ENCODE measurements at places on chromosomes 6 and 20.

DNA sequence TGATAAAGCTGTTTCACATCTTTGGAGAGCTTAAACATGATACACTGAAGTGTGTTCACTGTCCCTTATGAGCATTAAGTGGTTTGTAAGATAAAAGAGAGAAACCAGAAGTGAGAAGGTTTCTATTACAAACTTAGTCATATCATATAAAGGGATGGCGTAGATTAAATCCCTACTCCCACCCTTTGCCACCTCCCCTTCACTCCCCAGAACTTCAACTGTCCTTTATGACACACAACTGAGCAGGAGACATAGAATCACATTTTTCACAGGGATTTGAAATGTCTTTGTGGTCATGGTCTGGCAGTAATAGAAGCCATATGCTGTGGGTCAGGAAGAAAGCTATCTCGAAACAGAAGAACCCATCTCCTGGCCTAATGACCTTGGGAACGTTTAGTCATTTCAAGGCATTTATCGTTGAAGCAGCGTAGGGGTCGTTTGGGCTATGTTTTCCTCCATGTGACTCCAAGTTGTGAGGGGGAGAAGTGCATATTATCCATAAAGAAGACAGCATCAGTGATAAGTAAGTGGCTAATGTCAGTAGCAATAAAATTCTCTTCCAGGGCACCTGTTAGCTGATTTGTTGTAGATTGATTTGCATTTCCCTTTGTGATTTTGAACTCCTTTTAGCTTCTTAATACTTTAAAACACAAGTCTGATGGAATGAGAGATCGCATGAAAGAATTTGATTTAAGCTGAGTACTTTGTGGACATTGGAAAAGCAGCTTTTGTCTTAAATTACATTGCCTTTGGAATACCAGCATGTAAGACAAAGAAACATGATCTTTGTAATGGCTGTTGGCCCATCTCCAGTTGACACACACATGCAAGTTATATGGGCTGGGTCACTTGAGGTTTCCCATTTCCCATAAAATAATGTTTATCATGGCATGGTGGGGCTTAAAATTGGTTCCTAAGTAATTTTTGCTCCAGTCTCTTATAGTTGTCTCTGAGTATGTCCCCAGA is 501.5 kb upstream of the FLRT3 start:
- no peak for DNase-seq

- peak; percentile 57 for DNase-seq
Measured at GRCh38 chr6:79869600-79870084, 77.7 kb downstream of the ELOVL4 start.

DNA sequence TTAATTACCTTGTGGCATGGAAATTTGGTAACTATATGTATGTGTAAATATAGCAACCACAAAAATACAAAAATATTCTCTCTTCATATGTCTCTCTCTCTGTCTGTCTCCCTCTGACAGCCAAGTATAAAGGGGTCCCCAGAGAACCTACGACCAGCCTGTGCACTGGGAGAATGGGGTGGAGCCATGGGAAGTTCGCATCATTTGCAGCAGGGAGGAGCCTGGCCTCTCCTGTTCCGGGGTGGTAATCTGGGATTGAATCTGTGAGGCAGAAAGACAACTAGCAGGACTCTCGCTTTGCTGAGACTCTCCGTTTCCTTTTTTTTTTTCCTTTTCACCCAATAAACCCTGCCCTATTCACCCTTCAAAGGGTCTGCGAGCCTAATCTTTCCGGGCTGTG is 1109.1 kb downstream of the HACE1 start:
- no peak for DNase-seq

- DNase-seq, result no peak
Measured at GRCh38 chr6:143877584-143878271, 13.5 kb downstream of the ZC2HC1B start.

GRCh38 chr20:6562111-6562510 is 205.4 kb upstream of the BMP2 start:
- no peak for DNase-seq

DNA sequence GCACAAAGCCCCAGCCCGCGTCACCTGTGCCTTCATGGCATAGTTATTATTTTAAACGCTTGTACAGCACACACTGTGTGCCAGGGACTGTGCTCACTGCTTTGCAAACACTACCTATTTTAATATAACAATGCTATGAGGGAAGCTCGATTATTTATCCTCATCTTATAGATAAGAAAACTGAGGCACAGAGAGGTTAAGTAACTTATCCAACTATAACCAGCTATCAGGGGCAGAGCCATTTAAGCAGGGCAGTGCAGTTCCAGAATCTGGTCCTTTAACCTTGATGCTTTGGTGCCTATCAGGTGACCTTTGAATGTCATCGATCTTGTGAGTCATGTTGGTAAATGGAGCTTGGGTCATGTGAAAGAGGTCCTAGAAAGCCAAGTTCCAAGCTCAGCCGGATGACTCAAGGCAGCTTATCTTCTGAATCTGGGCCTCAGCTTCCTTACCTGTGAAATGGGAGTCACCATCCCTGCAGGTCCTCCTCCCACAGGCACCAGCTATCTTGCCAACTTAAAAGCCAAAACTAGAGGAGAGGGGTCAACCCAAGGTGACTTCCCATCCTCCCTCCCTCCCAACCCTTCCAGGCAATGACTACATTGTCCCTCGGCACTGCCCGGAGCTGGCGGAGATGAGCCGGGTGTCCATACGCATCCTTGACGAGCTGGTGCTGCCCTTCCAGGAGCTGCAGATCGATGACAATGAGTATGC is 56.4 kb upstream of the TTPAL start:
- no peak for DNase-seq

DNA sequence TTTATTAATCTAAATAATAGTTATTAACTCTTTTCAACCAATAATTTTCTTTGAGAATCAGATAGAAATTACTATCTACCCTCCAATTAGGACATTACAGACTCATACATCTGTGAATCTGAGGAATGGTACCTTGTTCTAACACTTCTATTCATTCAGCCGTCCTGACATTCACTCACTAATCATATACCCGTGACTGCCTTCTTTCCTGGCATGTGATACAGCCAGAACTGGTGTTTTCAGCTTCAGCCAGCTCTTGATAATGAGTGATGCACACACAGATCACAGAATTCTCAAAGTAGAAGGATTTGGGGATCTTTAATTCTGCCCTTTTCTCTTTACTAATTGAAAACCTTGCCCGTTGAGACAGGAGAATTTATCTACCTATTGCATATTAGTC is 499.9 kb downstream of the UTRN start:
- no peak for DNase-seq

DNA sequence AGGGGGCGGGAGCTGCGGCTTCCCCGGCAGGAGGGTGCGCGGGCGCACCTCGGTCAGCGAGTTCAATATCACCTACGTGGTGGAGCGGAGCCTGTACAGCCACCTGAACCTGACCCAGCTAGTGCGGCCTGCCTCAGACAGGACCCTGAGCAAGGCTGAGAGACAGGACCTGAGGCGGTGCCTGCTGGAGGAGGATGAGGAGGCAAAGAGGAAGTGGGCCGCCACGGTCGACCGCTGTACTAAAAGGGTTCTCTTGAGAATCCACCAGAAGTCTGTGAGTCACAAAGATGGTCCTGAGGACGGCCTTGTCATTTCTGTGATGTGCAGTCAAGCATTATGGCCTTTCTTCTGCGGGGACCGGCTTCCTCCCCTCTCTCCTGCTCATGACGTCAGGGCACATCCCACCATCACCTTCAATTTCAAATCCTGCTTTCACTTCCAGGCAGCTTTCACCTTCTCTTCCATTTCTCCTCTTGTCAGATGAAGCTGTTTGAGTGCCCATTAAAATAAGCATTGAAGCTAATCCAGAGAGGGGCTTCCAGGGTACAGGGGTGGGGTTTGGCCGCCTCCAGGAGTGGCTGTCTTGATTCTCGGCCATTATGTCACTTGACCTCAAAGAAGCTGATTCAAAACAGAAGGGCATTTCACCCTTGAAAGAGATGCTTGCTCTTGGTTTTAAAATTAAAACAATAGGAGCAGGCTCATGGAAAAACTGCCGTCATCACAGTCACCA is 177.6 kb downstream of the SASH1 start:
- no peak for DNase-seq

DNA sequence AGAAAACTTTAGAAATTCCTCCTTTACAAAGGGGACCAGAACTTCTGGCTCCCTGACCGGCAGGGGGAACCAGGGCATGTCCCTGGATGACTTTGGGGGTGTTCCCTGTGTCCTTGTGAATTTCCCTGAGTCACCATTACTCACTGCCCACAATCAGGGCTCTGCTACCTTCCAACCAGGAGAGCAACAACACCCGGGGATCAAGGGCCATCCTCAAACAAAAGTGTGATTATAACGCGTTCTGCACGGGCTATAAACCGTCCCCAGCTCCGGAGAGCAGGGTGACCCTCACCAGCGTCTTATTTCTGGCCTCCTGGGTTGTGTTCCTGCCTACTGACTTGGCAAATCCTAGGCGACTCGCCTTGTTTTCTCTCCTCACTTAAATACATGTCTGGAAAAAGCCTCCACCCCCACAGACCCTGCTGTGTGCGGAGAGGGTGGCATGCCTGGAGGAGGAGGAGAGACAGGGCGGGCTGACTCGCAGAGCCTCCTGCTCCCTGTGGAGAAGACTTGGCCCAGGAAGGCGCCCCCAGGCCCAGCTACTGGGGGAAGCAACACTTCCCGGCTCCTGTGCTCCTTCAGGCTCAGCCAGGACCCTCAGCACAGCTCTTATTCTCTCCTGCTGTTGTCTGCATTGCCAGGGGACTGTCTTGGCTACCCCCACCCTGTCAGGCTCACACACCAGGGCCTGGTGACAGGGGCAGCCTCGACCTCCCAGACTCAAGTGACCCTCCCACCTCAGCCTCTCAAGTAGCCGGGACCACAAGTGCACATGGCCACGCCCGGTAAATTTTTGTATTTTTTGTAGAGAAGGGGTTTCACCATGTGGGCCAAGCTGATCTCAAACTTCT is 54.1 kb downstream of the FGD2 start:
- no peak for DNase-seq

DNA sequence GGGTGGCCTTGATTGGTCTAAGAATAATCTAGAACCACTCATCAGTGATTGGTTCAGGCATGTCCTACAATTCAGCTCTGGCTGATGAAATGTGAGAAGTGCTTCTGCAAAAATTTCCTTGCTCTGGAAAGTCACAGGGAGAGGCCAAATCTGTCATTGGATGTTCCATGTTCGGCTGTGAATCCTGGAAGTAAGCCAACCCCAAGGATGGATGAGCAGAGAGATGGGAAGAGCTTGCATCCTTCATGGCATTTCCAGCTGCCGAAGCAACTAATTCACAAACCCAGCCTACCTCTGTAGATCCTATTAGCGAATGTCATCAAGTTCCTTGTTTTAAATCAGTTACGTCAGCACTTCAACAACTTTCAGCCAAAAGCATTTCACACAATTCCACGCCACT is 187.2 kb upstream of the SOX4 start:
- DNase-seq, result no peak

GRCh38 chr6:30480536-30481156 is 8.7 kb upstream of the HLA-E start:
- peak; percentile 31 for DNase-seq

DNA sequence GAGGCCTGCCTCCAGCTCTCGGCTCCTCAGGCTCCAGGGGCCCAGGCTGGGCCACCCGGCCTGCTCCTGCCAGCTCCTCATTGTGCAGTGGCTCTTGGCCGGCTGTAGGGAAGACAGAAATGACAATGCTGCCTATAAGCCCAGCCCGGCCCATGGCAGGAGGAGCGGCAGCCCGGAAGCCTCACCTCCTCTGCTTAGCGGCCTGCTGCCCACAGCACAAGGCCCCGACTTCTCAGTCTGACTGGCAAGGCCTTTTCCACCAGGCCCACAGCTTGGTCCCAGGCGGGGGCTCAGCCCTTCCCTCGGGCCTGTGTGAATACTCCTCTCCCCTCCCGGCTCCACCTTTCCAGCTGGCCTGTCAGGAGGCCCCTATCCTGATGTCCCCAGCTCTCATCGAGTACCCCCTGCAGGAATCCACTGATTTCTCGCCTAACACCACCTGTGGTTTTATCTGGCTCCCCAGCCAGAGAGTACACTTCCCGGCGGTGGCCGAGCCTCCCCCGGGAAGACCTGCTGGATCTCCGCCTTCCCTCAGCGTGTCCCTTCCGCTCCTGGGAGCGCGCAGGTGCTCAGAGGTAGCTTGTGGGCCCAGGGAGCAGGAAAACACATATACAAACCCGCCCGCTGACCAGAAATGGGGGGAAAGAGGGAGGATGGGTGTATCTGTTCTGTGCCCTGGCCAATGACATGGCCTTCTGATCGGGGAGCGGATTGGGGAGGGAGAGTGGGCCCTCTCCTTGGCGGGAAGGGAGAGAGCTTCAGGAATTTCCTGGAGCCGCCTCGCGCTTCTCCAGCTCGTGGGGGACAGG is 963 bp downstream of the DDRGK1 start:
- no peak for DNase-seq

- DNase-seq, result no peak
Measured at GRCh38 chr20:13922241-13922640, 68.2 kb downstream of the SEL1L2 start.

GRCh38 chr6:150537893-150538292 is 61.8 kb upstream of the PLEKHG1 start:
- DNase-seq, result no peak

DNA sequence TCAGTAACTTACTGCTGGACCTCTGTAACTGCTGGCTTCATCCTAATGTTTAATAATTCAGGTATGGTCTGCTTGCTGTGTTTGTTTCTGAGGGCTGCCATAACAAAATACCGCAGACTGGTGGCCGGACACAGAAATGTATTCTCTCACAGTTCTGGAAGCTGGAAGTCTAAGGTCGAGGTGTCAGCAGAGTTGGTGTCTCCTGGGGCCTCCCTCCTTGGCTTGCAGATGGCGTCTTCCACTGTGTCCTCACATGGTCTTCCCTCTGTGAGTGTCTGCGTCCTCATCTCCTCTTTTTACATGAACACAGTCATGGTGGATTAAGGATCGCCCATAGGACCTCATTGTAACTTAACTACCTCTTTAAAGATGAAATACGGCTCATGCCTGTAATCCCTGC is 389.7 kb upstream of the JARID2 start:
- no peak for DNase-seq

DNA sequence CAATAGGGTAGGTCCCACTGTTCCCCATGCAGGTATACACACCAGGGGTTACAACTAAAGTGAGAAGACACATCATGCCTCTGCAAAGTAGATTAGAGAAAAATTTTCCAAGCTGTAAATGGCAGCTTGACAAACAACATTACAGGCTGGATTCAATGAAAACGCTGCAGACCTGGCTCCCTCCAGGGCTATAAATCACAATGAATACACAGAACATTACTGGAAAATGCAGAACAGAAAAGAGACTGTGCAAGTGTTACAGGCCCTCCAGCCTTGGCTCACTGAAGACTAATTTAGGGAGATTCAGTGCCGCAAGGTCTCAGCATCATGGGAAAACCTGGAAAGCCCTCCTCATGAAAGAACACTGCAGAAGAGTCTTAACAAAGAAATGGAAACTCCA is 207.8 kb downstream of the KHDC1L start:
- no peak for DNase-seq
